ENCODE measurements at places on chromosomes 5 and 9. TPM values are rescaled to one million over a fixed set of nuclear protein-coding genes. Genes with fewer than 3 reads are reported as not detected.

GRCh38 chr5:74895906-74896305 lies 29.7 kb upstream of the FAM169A start:
- peak; percentile 51 for DNase-seq

- DNase-seq, result no peak
These were observed 8.8 kb downstream of the GRIN1 start for GRCh38 chr9:137147793-137148160.

DNA sequence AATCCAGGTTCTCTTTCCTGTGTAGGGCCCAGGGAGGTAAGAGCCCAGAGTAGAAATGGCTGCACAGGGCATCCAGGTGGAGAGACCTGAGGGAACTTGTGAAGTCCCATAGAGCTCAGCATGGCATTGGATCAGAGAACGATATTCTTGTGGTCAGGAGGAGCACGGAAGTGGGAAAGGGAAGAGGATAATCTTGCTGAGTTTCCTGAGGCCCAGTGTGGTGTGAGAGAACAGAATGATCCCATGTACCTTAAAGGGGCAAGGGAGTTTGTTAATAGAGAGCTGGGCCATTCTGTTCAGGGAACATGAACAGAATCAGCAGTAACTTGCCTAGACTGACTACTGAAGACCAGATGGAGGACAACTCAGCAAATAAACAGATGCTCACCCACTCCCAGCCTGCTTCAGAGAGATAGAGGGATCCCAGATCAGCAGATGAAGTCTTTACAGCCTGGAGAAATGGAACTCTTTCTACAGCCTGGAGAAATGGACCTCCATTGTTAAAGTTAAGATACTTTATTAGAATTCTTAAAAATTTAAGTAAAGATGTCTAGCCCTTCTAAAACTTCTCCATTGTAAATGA lies 119.7 kb upstream of the ELL2 start:
- no peak for DNase-seq

DNA sequence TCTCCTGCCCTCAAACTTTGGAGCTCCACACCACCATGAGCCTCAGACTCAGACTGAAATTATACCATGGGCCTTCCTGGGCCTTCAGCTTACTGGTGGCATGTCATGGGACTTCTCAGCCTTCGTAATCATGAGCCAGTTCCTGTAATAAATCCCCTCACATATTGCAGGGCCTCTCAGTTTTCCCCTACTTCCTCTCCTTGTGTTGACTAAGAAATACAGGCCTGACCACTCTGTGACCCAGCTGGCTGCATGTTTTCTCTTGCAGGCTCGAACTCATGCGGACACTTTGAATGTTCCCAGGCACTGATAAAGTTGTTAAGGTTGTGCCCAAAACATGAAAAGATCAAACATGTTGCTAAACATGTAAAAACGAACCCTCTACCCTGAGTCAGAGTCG lies 26.2 kb upstream of the SHC3 start:
- DNase-seq, result no peak

- DNase-seq, result no peak
These were observed 182.0 kb downstream of the CCDC192 start for GRCh38 chr5:127885176-127885575.

DNA sequence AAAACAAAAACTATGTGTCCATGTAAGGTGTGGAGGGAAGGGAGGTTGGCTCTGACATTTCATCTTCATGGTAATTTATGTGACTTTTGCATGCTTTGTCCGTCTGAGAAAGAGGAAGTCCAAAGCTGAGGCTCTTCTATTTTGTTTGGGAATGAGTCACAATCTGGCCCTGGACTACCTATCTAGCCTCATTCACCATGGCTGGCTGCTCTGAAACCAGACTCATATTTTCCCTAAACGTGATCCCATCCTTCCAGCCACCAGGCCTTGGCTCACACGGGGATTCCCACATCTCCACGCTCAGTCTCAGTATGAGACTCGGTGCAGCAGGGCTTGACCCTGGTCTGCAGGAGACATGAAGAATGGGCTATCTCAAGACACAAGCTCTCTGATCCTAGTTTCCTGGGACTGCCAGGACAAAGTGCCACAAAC lies 672.8 kb downstream of the ACTL7B start:
- DNase-seq, result no peak

The C1QTNF3 gene
- total RNA-seq, result 28.8 TPM
